ENCODE measurements at places on chromosomes 3 and 15.

DNA sequence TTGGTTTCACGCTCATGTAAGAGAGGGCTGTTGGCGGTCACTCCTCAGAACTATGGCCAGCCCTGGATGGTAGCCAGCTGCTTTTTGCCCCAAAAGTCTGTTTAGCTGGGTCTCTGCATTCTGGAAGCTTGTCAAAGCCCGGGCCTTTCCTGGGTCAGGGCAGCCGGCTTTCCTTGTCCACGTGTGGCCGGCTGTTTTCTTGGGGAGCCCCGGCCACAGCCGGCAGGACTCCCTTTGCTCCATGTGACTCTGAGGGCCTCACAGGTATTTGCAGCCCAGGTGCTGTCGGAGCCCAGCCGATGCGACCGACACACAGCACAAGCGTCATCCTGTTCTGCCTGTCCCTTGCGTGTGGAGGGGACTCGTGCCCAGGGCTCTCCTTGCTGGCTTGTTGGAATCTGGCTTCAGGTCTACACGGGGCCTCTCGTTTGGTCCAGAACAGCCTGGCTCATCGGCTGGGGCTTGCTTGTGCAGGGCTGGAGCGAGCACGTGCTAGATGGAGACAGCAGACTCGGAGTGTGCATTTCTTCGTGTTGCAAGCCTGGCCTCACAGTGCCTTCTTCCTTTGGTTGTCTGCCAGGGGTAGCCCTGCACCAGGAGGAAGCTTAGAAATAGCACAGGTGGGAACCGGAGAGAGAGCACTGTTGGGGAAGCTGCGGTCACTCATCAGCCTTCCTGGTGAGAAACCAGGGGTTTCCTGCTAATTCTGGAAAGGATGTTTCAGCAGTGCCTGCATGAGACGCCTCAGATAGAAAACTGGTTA lies 51.5 kb downstream of the PGPEP1L start:
- DNase-seq = no peak

GRCh38 chr3:131107637-131108433 lies 81.2 kb downstream of the NEK11 start:
- no peak for DNase-seq

DNA sequence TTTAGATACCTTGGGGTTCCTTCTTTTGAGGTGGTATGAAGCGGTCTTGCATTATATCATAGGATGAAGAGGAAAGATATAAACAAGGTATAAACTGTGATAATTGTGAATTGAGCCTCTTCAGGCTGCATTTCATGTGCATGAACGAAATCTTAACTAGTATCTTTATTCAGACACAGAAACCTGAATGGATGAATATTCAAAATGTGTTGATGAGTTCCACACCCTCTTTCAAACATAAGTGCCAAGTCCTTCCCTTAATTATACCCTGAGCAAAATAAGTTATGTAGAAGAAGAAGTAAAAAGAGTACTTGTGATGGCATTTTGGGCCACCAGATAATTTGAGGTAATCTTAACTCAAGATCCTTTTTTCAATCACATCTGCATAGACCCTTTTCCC lies 103.1 kb upstream of the CFAP20DC start:
- DNase-seq = no peak

DNA sequence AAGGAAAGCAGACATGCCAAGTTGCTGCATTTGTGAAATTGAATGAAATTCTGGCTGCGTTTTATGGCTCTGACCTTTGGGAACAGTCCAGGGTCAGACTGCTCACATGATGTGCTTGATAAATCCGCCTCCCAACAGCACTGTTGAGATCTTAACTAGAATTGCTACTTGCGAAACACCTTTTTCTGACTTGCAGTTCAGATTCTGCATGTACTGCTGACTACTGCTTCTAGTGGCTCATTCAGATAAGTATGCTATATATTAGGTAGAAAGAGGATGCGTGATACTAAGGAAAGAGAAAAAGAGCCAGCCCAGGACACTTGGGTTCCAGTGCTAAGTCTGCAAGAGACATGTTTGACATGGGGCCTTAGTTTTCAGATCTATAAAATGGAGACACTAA lies 129.4 kb downstream of the LPP start:
- no peak for DNase-seq

- DNase-seq = no peak
These were observed 38.0 kb downstream of the SHC4 start for GRCh38 chr15:48925714-48926223.

DNA sequence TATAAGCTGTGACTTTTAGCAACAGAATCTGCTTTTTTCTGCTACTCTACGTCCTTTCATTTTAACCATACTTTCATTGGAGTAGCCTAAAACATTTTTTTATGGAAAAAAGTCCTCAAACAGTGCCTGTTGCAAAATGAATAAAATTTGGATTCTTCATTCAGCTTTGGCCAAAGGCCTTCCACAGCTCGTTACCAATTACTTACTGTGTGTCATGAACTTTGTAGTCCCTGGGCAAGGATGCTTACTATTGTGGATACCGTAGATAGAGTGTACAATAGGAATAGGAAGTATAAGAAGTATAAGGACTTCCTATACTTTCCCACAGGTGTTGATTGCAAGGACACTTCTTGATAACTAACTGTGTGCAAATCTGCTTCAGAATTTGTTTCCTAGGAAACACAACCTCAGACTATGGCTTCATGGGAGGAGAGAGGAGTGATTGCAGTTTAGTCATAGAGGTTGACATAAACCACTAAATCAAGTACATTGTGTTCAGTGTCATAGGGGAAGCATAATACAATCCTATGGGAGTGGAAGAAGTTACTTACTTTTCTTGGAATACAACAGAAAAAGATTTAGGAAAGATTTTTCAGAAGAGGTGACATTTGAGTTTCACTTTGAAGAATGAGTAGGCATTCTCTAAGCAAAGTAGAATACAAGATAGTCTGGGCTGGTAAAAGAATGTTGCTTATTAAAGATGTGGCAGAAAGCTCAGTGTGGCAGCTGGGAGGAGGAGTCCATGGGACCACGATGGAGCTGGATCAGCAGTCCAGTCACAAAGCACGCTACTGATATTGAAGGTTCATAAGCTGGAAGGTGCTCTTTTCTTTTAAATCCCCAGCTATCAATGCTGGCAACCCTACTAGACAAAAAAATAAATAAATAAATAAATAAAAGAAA lies 309.7 kb upstream of the TPRG1 start:
- DNase-seq = no peak

GRCh38 chr15:80483725-80484161 lies 79.6 kb downstream of the ARNT2 start:
- DNase-seq = no peak

- no peak for DNase-seq
These were observed 436.8 kb upstream of the CNTN4 start for GRCh38 chr3:1661839-1662238.

DNA sequence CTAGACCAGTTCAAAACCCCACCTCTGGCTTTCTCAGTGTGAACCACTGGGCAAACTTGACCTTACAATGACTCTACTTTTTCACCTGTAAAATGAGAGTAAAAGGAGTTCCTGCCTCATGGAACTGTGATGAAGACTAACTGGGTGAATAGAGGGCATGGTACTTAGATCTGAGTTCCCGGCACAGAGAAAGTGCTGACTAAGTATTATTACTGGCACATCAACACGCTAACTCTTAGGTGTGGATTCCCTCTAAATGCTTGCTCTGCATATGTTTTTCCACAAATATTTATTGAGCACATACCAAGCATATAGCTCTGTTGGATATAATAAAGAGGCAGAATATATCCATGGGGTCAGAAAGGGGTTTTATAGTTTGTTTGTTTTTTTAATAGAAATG lies 437.8 kb downstream of the MAGI1 start:
- no peak for DNase-seq

- no peak for DNase-seq
These were observed 68.1 kb upstream of the DLG1 start for GRCh38 chr3:197366301-197367044.

DNA sequence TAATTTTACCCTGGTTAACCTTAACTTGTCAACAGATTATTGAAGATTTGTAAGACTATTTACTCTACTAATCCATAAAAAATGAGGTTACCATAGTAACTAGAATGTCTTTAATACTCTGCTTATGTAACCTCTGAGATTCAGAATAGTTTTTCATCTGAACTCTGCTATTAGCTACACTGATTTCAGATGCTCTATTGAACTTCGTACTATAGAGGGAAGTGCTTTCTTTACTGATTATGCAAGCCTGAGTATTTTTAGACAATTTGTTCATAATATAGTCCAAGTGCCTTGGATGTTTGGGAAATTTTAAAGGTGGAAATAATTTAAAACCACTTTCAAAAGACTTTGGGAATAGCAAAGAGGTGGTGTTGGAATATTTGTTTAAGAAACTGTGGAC lies 107.9 kb upstream of the GBE1 start:
- DNase-seq = no peak

DNA sequence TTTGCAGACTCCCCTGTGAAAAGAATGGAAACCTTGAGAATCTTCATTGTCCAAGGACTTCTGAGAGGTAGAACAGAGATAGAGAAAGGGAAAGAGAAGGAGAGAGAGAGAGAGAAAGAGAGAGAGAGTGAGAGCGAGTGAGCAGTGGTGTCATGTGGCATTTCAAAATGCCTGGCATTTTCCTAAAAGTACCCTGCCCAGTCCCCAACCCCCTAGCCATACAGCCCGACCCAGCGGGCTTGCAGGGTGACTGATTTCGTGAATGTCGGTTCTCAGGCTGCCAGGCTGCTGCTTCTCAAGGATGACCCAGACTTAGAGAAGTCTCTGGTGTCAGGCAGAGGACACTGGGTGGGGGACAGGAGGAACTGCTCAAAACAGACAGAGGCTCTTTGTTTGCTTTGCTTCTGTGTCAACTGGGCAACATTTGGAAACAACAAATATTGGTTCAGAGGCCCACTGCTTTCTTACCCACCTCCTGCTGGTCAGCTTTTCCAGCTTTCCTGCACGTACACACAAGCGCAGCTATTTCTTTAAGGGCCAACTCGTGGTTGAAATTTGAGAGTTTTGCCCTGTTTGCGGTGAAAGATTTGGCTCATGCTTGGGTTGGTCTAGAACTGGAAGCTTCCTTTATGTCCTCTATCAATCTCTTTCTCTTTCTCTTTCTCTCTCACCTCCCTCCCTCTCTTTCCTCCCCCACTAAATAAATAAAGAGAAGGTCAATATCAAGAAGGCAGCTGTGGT lies 3.7 kb upstream of the TF start:
- DNase-seq = no peak

DNA sequence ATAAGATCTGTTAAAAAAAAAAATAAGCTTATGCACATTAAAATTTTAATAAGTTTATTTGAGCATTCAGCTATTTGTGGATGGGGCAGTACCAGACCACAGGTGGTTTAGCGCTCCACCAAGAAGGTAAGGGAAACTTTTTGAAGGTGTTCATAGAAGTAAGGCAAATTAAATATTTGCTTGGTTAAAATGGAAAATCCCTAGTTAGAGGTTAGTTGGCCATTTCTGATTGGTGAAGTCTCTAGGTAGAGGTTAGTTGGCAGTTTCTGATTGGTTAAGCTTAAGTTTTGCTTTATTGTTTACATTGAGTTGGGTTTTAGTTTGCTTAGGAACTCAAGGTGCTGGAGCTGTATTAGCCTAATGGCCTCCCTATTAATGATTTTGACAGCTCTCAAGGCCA lies 30.7 kb downstream of the SCN11A start:
- DNase-seq = no peak

- DNase-seq = no peak
These were observed 213.8 kb downstream of the IL5RA start for GRCh38 chr3:2896308-2896939.

DNA sequence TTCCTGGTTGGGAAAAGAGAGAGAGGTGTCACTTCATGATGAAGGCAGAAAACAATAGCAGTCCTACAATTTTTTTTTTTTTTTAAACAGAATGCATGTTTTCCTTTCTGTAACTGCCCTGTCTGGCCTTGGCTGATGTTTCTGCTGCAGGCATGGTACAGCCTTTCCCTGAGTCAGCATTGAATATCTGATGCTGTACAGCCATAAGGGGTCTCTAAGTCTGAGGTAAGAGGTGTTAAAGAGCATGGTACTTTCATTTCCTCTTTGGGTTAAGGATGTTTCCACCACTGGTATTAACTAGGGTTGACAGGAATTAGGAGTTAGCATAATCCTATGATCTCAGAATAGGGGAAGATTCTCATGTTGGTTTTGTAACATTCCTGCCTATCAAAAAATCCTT lies 147.4 kb downstream of the CHST2 start:
- no peak for DNase-seq

DNA sequence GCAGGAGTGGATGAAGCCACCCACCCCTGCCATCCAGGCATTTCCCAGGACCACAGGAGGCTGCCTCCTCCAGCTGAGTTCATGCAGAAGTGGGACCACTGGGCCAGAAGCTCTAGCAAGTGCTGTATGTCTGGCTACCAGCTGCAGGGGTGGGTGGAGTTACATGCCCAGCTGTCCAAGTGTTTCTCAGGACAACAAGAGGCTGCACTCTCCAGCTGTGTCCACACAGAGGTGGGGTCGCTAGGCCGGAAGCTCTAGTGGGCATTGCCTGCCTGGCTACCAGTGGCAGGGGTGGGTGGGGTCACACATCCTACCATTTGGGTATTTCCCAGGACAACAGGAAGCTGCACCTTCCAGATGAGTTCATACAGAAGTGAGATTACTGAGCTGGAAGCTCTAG lies 234.0 kb upstream of the PPP2R3A start:
- DNase-seq = no peak

GRCh38 chr3:25818335-25818734 lies 28.4 kb downstream of the OXSM start:
- no peak for DNase-seq

DNA sequence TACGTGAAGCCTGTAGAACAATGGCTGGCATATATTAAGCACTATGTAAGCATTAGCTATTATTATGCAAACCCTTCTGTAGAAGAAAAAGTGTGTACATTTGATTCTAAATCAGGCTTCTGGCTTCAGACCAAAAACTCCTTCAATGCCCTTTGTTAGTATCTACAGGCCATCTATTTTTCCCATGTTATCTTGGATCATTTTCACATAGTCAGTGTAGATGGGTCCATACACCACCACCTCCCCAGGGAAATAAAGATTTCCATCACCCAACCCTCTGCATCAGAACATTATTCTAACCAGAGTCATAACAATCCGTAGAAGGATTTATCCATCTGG lies 8.0 kb upstream of the KLHL6 start:
- DNase-seq = no peak

- DNase-seq = no peak
These were observed 18.4 kb downstream of the TFRC start for GRCh38 chr3:196063456-196063855.

GRCh38 chr3:40524222-40524567 lies 565 bp upstream of the ZNF621 start:
- no peak for DNase-seq

DNA sequence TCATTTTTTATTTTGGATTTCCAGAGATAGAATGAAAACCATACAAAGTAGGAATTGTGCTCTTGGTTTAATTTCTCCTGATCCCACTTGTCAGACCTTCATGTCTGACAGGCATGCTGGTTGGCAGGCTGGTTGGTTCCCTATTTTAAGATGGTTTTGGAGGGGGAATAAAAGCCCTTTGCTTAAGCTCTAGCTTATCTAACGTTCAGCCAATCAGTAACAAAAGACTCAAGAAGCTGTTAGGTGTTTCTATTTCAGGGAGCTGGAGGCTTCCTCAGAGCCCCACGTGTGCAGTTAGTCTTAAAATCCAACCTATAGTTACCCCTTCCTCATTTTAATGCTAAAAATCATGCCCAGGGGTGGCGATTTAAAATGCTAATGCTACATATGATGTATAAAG lies 40.5 kb upstream of the XIRP1 start:
- no peak for DNase-seq

GRCh38 chr3:189304465-189305351 lies 132.9 kb downstream of the TPRG1 start:
- no peak for DNase-seq

GRCh38 chr3:172931746-172932285 lies 181.3 kb downstream of the ECT2 start:
- no peak for DNase-seq

Measured in NCI-H524 (cell line).